Keratinocyte (primary cell): ENCODE measurements at places on chromosomes 1 and 21.

DNA sequence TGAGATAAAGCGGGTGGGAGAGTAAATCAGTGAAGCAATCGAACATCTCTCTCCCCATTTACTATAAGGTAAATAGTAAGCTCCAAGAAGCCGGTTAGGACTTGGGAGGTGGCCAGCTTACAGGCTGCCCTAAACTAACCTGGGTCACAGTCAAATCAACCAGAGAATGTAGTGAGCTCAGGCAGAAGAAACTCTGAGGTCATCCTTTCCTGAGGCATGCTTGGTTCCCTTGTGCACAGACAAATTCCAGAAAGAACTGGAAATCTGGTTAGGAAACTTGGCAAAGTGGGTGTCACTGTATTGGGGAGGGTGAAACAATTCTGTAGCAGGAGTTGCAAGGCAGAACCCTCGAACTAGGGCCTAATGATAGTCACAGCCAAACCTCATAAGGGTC is 72.5 kb downstream of the NTMT2 start:
- DNase-seq: no peak

GRCh38 chr1:207904391-207904790 is 6.5 kb downstream of the CD34 start:
- DNase-seq: no peak

DNA sequence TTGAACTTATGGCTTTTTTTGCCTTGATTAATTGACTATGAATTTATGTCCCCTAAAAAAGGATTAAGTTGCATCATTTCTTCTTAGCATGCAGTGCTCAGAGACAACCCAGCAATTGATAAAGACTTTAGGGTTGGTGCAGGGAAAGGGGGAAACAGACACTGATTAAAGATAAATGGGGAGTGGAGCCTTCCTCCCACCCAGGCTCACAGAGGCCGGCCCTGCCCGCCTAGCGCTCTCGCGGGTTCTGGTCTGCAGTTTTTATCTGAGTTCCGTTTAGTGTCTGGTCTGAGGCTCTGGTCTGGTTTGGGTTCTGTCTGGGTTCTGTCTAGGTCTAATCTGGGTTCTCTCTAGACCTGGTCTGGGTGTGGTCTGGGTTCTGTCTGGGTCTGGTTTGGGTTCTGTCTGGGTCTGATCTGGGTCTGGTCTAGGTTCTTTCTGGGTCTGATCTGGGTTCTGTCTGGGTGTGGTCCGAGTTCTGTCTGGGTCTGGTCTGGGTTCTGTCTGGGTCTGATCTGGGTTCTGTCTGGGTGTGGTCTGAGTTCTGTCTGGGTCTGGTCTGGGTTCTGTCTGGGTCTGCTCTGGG is 48.1 kb downstream of the ABCG1 start:
- DNase-seq: no peak

- no peak for DNase-seq
Measured at GRCh38 chr1:176222196-176222595, 15.1 kb upstream of the COP1 start.

DNA sequence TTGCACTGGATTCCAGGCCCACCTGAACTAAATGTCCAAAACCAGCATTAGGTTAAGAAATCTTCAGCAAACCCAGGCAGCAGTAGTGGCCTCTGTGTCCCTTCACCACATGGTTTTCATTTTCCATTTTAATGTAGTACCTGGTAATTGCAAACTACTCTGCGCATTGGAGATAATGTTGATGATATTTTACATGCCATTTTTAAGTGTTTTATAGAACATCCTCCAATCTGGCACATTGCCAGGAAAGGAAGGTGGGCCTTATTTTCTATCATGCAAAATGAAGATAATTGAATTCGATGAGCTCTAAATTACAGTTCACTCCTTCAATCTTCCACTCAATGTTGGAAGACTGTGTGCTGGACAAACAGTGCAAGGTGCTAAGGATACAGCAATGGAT is 89.5 kb downstream of the ZC3H11B start:
- no peak for DNase-seq

DNA sequence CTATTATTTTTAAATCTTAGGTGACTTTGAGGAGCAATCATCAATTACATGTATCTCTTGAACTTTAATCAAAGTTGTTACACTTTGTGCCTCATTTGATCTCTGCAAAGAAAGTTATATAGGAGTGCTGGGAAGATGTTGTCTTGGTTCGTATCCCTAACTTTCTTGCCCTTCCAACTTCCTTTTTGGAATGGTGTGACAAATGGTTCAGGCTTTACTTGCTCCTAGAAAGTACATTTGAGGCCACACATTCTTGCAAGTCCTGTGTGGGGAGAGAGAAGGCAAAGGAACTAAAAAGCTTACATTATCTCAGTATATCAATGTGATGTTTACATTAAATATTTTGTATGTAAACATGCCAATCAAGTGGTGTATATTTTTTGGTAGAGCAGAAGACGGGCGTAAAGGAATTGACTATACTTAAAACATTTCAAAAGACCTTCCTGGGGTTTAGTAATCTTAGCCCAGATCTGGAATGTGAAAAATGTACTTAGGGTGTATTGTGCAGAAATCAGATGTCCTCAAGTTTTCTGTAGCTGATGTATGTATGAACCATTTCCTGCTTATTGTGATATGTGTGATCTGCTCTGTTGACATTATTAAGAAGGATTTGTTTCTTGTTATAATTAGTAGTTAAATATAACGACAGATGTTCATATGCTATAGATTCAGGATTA is 59.2 kb downstream of the USP25 start:
- no peak for DNase-seq

GRCh38 chr1:203756036-203756435 is 8.9 kb upstream of the LAX1 start:
- DNase-seq: no peak

GRCh38 chr1:10733474-10734366 is 62.7 kb downstream of the CASZ1 start:
- DNase-seq: no peak

GRCh38 chr1:14855268-14855667 is 256.8 kb downstream of the KAZN start:
- no peak for DNase-seq

GRCh38 chr1:215669806-215670491 is 102.8 kb downstream of the KCTD3 start:
- DNase-seq: no peak

GRCh38 chr21:42312626-42313104 is 2.5 kb downstream of the TFF3 start:
- no peak for DNase-seq

GRCh38 chr1:236451796-236452373 is 57.8 kb downstream of the EDARADD start:
- DNase-seq: no peak

DNA sequence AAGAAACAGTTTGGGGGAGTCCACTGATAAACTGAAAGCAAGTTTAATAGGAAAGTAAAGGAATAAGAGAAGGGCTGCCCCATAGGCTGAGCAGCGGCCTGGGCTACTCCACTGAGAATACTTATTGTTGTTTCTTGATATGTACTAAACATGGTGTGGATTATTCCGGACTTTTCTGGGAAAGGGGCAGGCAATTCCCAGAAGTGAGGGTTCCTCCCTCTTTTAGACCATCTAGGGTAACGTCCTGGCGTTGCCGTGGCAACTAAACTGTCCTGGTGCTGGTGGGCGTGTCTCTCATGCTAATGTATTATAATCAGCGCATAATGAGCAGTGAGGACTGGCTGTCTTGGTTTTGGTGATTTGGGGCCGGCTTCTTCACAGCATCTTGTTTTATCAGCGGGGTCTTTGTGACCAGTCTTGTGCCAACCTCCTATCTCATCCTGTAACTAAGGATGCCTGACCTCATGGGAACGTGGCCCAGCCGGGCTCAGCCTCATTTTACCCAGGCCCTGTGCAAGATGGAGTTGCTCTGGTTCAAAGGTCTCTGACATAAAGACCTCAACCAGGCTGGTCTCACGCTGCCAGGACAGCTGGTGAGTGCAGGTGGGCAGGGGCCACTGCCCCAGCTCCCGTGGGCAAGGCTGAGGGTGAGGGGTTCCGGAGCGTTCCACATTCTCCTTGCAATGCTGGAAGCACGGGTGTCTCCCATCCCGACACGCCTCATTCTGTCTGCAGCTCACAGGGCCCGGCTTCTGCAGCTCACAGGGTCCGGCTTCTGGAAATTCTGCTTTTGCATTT is 19.6 kb upstream of the C1orf159 start:
- no peak for DNase-seq

- DNase-seq: no peak
Measured at GRCh38 chr1:205144751-205145150, 23.0 kb upstream of the RBBP5 start.

- DNase-seq: no peak
Measured at GRCh38 chr1:220878191-220879075, 810 bp upstream of the HLX start.

DNA sequence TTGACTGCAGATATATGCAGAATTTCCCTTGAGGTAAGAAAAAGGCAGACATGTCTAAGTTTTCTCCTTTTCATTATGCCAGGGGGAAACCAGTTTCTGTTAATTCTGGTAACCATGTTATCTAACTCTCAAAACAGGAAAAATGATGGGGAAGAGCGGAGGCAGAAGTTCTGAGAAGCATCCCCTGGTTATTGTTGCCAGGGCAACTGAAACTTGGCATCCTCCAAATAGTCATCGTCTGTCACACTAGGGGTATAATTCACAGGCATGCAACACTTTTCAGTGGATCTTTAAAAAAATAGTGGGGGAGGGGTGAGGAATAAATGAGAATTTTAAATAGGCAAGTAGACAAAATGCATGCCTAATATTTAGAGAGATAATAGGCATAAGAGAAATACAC is 715.3 kb upstream of the CXADR start:
- no peak for DNase-seq

DNA sequence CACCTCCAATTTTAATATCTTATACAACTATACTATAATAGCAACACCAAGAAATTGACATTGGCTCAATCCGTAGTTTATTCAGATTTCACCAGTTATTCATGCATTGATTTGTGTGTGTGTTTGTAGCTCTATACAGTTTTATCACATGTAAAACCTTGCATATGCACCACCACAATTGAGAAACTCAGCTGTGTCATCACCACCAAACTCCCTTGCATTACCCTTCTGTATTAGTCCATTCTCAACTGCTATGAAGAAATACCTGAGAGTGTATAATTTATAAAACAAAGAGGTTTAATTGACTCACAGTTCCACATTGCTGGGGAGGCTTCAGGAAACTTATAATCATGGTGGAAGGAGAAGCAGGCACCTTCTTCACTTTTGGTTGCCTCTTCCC is 162.1 kb downstream of the PATJ start:
- no peak for DNase-seq

DNA sequence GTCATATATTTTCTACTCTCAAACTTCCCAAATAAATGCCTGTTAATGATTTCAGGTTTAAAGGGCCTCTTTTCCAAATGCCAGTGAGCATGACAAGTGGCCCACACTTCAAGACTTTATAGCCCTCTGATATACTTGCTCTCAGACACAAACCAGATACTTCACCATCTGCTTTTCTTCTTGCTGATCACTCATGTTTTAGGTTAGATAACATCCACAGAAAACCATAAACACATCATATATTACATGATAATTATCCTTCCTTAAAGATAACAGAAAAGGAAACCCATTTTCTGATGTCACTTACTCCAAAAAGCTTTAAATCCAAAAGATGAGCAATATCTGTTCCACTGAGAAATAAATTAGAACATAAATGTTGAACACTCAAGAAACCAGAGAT is 723.5 kb downstream of the LTN1 start:
- no peak for DNase-seq

DNA sequence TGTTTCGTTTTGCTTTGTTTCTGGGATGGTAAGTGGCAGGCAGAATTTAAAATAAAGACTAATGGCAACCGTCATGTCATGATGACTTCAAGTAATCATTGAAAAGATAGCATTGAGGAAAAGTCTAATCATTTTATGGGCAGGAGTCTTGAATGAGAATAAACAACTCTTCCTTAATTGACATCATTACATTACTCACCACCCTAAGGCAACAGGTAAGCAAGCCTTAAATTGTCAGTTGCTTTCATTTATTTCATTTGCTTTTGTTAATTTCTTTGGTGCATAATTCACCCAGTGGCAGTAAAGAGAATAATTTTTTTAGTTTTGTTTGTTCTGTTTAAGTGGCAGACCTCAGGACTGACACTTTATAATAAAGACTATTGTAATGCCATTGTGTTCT is 669.0 kb downstream of the RWDD3 start:
- no peak for DNase-seq

GRCh38 chr1:185087101-185087500 is 41.7 kb downstream of the RNF2 start:
- no peak for DNase-seq

GRCh38 chr21:38639571-38640354 is 141.5 kb upstream of the ERG start:
- no peak for DNase-seq

DNA sequence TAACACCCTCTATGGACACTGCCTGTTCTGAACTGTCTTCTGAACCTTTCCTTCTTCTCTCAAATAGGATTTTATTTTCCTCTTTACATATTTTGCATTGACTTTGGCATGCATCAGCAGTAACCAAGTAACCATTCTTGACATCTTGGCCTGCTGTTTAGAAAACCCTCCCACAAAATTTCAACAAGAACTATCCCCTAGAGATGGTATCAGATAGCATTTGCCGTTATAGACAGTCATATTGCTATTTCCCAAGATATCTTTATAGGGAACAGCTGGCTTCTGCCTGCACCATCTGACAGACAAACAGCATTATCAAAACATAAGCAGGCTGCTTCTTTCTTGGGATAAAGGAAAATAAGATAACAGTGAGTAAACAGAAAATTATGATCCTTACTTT is 54.7 kb downstream of the LHX8 start:
- DNase-seq: no peak

GRCh38 chr1:165259236-165259635 is 97.3 kb downstream of the LMX1A start:
- DNase-seq: no peak

DNA sequence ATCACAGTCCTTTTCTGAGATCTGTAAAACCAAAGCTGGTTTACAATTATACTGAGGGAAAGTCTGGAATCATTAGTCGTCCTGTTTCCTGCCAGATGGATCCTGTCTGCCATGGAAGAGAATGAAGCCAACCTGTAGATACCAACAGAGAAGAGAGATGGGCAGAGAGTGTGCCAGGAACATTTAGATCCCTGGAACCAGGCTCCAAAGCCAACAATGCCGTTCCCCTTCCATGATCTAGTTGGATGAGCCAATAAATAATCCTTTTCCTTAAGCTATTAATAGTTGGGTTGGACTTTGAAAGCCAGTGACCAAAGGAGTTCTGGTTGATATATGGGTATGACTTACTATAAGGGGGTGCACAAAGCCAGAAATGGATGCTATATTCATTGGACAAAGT is 15.0 kb downstream of the CAPN8 start:
- DNase-seq: no peak

GRCh38 chr1:228794810-228795209 is 59.5 kb downstream of the RHOU start:
- no peak for DNase-seq
